ENCODE measurements at places on chromosomes 2 and 18.

DNA sequence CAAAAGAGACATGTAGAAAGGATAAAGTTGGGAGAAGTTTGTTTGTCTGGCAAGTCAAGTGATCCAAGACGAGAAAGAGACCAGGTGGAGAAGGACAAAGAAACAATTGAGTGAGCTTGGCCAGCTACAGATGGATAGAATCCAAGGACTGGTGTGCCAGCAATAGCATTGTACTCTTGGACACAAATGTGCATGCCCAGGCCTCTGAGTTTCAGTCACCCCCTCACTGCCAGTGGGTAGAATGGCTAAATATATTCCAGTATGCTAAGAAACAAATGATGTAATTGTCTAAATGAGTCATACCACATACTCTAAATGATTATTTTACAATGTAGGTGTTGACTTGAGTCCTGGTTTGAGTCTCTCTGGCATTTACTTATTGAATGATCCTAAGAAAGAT lies 881.3 kb downstream of the LRRTM4 start:
- DNase-seq = no peak

DNA sequence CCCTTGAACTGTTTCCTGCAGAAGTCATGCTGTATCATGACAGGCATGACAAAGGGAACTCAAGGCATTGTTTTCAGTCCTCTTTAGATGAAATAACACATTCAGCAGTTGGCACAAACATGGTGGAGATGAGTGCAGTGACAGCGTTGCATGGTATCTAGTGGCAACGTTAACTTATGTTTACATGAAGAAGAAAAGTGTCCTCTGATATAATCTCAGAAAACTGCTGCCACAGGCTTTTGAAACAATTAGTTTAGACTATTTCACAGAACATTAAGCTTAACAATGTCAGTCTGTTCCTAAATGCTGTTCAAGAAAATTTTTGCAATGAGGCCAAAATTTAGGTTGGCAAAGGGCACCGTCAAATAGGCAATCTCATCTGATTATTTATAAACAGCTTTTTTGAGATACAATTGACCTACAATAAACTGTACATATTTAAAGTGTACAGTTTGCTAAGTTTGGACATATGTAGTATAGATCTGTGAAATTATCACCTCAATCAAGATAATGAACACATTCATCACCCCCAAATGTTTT lies 64.7 kb downstream of the LYPD6B start:
- DNase-seq = no peak

GRCh38 chr2:111670776-111671175 lies 213.2 kb downstream of the ANAPC1 start:
- DNase-seq = no peak

- DNase-seq = no peak
Observed at GRCh38 chr2:168139852-168140251, 107.5 kb downstream of the STK39 start.

GRCh38 chr2:66481100-66481549 lies 46.2 kb downstream of the MEIS1 start:
- no peak for DNase-seq

DNA sequence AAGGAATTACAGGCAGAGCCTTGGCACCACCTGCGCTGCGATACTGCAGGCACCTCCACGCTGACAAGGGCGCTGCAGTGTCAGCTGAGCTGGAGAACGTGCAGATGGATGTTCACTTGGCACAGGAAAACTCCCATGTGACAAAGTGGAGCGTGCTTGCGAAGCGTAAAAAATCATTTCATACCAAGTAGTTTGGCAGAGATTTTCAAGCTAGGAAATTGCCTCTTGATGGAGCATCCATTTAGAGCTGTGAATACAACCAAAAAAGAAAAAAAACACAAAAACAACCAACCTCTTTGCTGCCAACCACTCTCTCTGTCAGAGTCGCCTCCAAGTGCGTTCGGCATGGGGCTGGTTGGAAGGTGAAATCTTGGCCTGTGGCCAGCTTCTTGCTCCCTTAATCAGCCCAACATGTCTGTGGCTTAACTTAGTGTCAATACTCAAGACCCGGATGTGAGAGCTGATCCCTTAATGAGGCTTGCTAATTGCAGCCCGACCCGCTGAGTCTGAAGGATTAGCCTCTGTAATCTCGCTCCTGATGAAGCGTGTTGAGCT lies 38.1 kb downstream of the ACOXL start:
- DNase-seq = peak; percentile 94

- DNase-seq = no peak
Observed at GRCh38 chr2:177406182-177406581, 13.6 kb downstream of the AGPS start.

GRCh38 chr2:61967262-61967661 lies 61.8 kb downstream of the COMMD1 start:
- no peak for DNase-seq

DNA sequence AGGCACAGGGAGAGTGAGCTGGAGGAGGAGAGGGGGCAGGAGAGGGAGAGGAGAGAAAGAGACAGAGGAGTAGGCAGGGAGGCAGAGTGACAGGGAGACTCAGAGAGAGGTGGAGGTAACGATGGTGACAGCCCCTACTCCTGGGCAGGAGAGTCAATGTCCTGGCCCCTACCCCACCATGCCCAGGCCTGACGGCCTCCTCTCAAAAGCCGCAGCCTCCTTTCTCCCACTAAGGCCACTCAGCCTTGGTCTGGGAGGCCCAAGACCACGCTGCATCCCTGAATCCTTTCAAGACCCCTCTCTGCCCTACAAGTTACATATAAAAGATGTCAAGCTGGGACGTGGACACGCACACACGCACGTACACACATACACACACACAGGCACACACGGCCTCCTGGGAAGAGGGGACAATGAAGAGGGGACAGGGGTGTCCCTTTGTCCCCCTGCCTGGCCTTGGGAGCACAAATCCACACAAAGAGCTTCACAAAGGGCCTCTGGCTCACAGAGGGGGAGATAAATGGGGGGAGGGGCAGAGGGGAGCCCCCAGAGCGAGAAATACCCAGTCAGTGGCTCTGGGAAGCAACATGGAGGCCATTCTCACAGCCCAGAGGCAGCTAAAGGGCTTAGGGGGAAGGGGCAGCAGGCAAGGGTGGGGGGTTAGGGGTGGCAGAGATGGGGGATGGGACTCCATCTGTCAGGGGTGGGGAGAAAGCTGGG lies 19.5 kb upstream of the TNS1 start:
- DNase-seq = no peak

GRCh38 chr2:147630585-147630984 lies 214.2 kb upstream of the ACVR2A start:
- DNase-seq = no peak

DNA sequence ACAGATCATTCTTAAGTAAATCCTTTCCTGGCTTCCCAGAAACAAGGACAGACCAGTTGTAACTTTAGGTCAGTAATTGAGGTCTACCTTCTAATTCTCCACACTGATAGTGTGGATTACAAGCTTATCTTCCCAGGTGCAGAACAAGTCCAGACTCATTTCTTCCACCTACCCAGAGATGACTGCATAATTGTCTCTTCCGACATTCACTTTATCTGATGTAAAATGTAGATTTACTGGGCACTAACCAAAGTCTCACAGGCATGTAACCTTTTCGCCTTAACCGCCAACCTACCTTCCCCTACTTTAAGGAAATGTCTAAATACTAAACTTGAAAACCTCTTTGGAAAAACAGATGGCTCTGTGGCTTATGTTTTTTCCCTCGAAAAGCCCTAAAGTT lies 96.2 kb downstream of the NCK2 start:
- DNase-seq = no peak

DNA sequence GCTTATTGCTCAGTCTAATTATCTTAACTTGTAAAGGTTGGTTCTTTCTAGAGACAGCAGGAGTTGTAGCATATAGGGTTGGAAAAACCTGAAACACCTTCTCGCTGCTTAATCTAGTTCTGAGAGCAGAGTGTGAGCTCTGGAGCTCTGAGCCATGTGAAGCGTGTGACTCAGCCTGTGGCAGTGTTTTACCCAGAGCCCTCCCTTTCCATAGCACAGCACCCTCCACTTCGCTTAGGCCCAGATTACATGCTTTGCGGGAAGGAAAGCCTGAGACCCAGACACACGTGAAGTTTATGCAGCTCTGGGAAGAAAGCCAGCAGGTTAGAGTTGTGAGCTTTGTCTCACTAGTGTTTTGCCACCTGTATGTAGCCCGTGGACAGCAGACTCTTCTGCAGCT lies 74.5 kb downstream of the INPP4A start:
- no peak for DNase-seq

GRCh38 chr2:181924336-181924735 lies 32.8 kb downstream of the ITPRID2 start:
- no peak for DNase-seq

DNA sequence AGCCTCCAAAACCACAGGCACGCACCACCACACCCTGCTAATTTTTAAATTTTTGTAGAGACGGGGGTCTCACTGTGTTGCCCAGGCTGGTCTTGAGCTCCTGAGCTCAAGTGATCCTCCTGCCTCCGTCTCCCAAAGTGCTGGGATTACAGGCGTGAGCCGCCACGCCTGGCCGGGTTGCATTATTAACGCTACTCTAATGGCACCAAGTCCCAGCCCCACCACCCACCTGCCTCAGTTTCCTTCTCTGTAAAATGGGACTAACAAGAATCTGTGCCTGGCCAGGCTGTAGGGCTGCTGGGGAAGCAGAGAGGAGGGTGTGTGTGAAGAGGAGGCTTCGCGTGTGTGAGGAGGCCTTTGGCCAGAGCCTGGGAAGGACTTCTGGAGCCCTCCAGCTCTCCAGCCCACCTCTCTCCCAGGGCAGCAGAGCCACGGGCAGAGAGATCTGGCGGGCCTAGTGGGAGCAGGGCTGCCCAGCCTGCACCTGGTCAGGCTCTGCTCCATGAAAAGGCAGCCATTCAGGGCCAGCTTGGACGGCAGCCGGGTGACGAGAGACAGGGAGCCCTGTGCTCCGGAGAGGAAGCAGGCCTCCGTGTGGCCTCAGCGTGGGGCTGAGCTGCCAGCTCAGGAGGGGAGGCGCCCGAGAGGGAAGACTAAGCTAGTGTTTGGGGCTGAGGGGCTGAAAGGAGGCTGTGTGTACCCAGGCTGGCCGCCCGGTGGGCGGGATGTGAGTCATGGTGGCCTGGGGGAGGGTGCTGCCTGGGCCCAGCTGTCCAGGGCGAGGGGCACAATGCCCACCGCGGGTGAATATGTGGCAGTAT lies 7.4 kb upstream of the B3GNT7 start:
- no peak for DNase-seq

DNA sequence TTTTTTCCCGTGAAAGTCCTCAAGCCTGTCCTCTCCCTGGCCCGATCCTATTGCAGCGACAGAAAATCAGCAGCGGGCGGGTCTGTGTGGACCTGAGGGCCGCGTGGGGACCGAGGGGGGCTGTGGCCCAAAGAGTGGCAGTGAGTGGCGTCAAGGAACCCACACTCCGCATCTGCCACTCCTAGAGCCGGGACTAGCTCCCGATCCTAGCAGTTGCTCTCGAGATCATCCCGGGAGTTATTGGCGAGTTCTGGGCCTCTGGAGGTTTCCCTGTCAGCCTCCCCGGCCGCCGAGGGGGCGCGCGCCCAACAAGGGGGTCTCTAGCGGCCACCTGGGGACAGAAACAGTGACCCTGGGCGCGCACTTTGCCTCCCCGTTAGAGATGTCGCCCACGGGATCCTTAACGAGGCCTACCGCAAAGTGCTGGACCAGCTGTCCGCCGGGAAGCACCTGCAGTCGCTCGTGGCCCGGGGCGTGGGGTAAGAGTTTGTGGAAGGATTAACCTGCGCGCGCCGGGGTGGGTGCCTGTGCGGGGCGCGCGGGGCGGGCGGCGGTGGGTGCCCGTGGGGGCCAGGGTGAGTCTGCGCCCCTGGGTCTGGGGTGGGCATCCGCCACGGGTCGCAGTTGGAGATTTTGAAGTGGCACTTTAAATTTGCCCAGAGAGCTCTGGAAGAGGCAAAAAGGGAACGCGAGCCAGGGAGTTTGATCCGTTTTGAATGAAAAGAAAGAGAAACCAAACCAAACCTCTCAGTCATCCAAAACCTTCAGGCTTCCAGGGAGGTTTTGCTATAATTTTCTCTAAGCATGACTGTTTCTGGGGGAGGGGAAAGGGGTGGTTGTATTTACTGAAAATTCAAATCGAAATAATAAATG lies 3.5 kb downstream of the ADCYAP1 start:
- peak; percentile 46 for DNase-seq

DNA sequence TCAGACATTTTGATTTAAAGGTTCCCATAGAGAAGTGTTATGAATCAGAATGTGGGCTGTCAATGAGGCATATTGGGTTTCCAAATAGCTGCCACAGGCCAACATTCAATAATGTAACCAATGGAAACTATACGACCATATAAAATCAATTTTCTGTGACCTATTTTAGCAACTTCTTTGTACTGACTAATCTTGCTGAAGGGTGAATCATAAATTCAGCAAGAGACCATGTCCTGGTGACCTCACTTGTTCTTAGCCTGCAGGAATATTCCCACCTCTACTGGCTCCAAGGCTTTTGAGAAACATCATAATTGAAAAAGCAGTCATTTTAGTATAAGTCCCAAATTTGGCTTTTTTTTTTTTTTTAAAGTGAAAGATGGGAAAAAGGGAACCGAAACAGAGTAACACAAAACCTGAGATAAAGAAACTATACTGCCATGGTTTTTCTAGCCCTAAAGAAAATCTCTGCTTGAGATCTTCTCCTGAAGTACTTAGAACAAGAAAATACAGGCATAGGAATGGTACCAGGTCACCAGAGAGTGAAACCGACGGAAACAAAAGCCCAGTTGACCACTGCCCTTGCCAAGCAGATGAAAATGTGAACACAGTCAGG lies 32.1 kb downstream of the PLEKHM3 start:
- DNase-seq = no peak

GRCh38 chr18:30444544-30444943 lies 598.0 kb downstream of the DSC3 start:
- DNase-seq = no peak

DNA sequence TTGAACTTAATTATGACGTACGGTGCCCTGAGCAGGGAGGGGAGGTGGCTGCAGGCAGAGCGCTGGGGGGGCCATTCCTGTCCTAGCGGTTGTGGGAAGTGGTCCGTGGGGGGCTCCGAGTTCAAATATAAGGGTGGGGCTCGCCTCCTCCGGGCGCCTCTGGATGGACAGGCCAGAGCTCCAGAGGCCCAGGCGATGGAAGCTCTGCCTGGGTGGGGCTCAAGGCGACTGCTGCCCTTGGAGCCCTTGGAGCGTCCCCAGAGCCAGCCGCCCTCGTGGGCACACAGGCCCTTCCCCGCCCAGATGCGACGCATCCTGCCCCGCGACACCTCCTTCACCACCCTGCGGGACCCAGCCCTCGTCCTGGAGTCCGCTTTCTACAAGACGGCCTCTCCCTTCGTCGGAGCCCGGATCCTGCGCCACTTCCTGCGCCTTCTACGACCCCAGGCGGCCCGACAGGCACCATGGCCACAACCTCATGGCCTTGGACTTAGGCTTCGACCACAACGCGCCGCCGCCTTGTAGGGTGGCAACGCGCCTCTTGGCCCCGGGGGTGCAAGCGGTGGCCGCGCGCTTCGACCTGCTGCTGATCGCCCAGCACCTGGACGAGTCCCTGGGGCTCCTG lies 10.5 kb downstream of the AQP12B start:
- no peak for DNase-seq

DNA sequence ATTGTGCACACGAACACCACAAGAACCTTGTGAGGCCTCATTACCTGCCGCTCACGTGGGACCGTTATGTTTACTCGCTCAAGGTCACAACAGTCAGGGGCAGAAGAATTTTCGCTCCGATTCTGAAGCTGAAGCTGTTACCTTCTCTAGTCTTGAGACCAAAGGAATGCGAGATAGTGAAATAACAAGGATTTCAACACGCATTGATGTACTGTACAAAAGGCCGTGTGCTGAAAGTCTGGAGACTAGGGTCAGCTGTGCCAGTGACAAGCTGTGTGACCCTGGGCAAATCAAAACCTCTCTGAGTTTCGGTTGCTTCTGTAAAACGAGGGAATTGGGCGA lies 583 bp downstream of the NEMP2 start:
- DNase-seq = peak; percentile 69
